ENCODE measurements at places on chromosomes 2 and 18.

- DNase-seq, result no peak
Measured at GRCh38 chr18:34929336-34929780, 111.9 kb upstream of the MAPRE2 start.

GRCh38 chr2:2102866-2103653 lies 228.0 kb downstream of the MYT1L start:
- DNase-seq, result no peak

- no peak for DNase-seq
Measured at GRCh38 chr2:168851674-168852320, 38.4 kb downstream of the SPC25 start.

DNA sequence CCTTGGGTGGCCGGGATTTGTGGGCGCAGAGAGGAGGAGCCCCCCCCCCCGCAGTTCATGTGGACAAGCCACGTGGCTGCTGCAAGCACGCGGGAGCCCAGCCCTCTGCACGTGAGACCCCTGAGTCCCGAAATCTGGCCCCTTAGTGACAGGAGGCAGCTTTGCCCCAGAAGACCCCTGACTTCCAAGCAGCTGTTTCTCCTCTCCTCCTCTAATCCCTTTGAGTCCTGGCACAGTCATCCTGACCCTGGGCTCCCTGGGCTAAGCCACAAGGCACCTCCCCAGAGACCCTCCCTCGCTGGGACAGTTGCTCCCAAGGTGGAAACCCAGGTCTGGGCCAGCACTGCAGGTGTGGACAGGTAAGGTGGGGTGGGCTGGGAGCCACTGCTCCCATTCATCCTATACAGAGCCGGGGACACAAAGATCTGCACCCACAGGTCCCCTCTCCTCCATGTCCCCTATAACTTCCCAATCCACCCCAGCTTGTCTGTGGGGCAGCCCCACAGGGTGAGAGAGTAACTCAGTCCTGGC lies 923 bp downstream of the TEKT4 start:
- no peak for DNase-seq

DNA sequence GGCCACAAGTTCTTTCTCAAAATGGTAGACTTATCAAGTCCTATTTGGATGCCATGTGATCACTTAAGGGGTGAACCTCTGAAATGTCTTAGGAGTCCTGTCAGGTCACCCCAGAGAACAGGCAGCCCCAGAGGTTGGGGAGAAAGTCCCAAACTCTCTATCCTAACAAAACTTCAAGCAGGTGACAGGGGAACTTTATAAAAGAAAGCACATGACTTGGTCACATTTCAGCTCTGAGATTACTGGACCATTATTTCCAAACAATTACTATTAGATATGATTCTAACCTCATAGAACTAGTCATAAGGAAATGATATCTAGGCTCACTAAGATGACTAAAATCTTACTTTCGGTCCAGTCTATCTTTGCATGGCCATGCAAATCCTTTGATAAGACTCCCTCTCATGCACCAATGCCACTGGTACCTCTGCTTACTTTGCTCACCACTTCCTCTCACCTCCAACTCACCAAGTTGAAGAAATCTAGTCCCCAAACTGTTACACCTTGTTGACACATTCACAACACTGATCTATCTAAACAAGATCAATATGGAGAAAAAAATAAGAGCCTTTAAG lies 107.0 kb downstream of the GALNT14 start:
- no peak for DNase-seq

DNA sequence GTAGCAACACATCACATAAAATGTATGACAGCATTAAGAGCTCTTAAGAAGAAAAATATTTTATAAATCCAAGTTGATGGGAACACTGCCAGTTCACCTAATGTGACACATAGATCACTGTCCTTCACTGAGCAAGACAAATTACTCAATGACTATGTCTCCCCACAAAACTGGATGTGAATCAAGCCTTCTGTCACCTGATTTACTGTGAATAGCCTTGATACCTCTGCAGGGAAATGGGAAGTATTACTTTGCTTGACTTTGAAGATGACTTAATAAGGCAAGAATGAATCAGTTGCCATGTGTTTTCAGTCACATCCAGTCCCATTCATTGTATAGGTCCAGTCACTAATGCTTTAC lies 94.6 kb downstream of the NYAP2 start:
- no peak for DNase-seq

- no peak for DNase-seq
Measured at GRCh38 chr2:212173756-212174510, 364.7 kb downstream of the ERBB4 start.

- DNase-seq, result no peak
Measured at GRCh38 chr18:12384261-12384660, 7.2 kb upstream of the AFG3L2 start.

DNA sequence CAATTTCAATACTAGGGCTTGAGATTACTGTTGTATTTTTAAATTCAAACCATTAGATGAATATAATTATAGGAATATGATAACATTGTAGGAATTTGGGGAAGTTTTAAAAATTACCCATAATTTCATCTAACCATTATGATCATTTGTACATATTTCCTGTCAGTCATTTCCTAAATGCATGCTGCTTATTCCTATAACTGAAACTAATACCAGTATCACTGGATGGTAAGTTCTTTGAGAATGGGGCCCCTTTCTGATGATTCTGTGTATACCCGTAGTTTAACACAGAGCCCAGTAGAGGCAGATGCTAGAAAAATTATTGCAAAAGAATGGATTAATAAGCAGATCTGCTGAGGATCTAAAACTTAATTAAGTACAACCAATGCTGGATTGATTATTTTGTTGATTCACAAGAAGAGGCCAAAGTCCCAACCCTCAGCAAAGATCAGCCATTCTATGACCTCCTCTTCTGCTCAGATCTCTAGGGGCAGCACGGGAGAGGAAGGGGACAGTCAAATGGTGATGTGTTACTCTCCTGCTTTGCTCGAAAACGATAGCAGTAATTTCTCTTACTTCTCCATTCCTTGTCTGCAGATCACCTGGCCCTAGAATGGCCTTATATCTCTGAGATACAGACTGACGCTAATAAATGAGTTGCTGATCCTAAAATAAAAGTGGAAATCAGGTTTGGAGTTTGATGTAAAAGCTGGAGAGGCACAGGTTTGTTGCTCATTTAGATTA lies 69.5 kb upstream of the PELI1 start:
- DNase-seq, result no peak

GRCh38 chr18:79790996-79791972 lies 6.5 kb upstream of the KCNG2 start:
- no peak for DNase-seq

DNA sequence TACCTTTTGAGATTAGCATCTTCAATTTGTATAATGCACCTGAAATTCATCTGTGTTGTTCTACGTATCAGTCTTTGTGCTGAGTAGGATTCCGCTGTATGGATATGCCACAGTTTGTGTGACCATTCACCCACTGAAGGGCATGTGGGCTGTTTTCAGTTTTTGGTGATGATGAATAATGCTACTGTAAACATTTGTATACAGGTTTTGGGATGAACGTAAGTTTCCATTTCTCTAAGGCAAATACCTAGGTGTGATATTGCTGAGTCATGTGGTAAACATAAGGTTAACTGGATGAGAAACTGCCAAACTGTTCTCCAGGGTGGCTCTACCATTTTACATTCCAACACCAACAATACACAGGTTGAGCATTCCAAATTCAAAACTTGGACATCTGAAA lies 35.1 kb downstream of the CABYR start:
- DNase-seq, result no peak

- DNase-seq, result no peak
Measured at GRCh38 chr18:41938445-41938844, 16.6 kb upstream of the PIK3C3 start.

DNA sequence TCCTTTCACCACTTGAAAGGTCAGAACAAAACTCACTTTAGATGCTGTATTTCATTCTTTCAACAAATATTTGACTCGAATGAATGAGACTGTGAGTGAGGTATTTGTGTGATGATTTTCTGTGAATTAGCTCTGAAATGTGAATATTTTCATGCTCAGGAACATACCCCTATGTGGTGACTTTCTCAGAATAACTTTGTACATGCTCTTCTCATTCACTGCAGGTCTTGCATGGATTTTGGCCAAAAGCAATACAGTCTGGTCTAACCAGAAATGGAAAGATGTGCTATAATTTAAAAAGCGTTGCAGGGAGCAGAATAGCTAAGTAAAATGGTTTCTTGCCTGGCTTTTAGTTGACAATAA lies 75.5 kb downstream of the MYCN start:
- no peak for DNase-seq

DNA sequence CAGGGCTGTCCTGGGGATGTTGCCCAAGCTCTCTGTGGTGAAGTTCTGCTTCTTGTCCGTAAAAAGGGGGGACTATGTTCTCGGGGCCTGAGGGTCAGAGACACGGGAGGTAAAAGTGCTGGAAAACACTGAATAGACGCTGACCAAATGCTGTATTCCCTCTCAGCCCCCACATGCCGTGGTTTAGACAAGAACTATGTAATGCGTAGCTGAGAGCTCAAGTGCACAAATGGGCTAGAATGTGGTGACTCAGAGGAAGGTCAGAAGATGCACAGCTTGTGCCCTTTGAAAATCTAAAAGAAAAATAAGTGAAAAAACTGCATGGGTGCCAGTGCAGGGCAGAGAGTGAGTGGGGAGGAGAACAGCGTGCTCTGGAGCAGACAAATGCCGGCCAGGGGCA lies 80.3 kb upstream of the MAP4K4 start:
- no peak for DNase-seq

- no peak for DNase-seq
Measured at GRCh38 chr2:11288431-11288830, 56.0 kb downstream of the ROCK2 start.

GRCh38 chr2:112728029-112728362 lies 7.2 kb downstream of the NT5DC4 start:
- no peak for DNase-seq

DNA sequence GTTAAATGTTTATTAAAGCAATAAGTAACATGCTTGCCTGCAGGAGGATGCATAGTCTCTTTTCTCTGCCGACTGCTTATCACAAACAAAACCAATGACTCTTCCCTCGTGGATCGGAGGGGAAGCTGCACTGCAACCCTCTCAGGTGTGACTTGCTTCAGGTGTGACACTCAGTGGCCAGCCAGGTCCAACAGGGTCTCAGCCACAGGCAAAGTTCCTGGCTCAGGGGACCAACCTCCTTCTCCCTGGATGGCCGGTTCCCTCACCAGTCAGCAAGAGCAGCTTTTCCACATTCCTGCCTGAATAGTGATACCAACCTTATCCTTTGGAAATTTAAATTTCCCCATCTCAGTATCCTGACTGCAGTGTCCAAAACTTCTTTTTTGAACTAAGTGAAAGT lies 383.5 kb downstream of the CMPK2 start:
- DNase-seq, result no peak

DNA sequence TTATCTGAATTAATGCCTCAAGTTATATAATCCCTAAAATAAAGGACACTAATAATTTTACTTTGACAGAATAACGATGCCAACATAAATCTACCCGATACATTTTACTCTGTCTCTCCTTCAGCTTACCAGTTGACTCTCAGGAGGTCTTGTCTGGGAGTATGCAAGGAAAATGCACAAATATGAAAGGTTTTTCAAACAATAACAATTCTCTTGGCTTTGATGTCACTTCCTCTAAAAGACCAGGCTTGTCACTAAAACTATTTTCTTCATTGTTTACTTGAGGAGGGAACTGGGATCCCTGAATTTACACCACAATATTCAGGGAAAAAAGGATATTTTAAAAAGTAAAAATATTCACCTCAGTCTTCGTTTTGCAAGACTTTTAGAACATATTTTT lies 97.2 kb downstream of the SOS1 start:
- DNase-seq, result no peak

GRCh38 chr2:163515836-163516235 lies 220.0 kb downstream of the FIGN start:
- DNase-seq, result no peak

GRCh38 chr2:74548900-74549826 lies 4.6 kb downstream of the LOXL3 start:
- DNase-seq, result no peak

GRCh38 chr18:48928787-48929186 lies 22.0 kb downstream of the SMAD7 start:
- DNase-seq, result peak; percentile 64

DNA sequence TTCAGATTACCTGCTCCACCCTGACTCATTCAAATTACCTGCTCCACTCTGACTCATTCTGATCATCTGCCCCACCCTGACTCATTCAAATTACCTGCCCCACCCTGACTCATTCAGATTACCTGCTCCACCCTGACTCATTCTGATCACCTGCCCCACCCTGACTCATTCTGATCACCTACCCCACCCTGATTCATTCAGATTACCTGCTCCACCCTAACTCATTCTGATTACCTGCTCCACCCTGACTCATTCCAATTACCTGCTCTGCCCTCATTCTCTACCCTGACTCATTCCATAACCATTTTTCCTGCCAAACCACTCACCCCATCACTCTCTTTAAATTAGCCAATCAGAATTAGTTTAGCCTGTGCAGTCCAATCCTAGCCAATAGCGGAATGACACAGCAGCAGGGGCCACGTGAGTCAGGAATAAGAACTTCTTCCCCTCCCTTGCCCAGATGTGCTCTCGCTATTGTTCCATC lies 26.2 kb downstream of the CFAP53 start:
- no peak for DNase-seq

- no peak for DNase-seq
Measured at GRCh38 chr2:375270-375955, 87.5 kb upstream of the ALKAL2 start.

DNA sequence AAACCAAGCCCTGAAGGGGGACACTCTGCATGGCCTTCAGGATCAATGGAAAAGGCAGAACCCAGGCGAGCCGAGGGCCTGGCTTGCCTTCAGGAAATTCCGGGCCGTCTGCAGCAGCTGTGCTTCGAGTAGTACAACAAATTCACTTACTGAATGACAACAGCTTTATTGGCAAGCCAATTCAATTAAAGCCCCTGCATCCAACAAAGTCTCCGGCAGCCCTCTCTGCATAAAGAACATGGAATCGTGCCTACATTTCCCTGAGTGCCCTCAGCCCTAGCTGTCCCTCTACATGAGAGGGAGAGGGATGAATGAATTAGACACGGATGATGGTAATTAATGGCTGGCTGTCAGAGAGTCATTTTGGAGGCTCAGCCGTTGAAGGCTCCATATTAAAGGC lies 189.0 kb downstream of the BCL11A start:
- DNase-seq, result no peak

DNA sequence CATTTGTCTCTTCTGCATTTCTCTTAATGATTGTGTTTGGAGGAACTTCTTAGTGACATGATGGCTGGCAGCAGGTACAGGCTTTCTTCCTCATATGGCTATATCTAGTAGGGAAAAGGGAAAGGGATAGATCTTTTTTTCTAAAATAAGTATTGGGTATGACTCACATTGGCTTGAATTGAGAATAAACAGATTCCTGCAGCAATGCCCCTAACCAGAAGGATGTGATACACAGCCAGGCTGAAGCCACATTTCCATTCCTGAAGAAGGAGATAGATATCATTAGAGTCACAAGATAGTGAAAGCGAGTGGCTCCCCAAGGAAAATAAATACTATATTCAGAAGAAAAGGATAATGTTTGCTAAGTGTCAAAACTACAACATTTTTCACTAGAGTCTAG lies 61.1 kb downstream of the VWC2L start:
- no peak for DNase-seq

Measured in stimulated activated CD4-positive, alpha-beta T cell treated with anti-CD3 and anti-CD28 coated beads, Interleukin-15, amount 100 ng/mL, for 1 hour (primary cell).